SK-N-DZ (cell line): ENCODE measurements at places on chromosomes 2 and 18.

DNA sequence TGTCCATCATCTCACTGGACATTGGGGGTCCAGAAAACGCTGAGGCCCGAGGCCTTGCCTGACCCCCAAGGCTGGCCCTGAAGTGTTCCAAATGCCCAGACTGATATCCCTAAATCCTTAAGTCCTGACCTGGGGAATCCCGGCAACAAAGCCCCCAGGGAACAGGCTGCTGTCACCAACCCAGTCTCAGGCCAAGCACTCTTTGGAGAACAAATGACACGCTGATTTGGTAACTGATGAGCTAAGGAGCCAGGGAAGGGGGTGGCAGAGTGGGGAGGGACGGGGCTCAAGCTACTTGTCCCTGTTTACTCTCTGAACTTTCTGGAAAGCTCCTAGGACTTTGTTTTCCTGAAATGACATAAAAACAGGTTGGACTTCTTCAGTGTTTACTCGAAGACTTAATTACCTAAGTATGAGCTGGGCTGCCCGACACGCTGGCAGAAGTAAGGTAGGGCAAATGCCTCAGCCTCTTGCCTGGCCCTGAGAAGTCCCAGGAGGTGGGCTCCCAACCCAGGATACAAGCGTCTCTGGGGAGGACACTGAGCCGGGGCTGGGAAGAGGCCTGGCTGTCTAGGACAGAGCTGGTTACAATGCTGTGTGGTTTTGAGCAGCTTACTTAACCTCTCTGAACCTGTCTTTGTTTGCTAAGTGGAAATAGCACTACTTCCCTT, 105.5 kb upstream of the GLI2 start:
- DNase-seq, result no peak

- no peak for DNase-seq
Measured at GRCh38 chr2:184155791-184156190, 442.5 kb upstream of the ZNF804A start.

DNA sequence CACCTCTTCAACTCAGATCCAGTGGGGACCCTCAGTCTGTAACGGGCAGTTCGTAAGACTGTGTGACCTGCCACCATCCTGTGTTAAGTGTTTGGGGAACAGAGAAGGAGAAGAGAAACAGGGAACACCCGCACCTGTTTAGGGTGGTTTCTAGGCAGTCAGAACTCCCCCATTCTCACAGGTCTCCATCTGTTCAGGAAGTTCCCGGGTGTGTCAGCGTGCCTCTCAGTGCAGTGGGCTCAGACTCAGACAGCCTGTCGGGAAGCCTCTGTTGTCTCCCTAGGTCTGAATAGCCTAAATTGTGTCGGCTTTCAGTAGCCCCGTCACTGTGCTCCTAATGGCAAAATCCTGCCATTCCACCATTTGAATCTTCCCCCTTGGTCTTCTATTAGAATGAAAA, 256.6 kb downstream of the LOXHD1 start:
- DNase-seq, result no peak

- no peak for DNase-seq
Measured at GRCh38 chr18:46566111-46566510, 90.9 kb downstream of the LOXHD1 start.

DNA sequence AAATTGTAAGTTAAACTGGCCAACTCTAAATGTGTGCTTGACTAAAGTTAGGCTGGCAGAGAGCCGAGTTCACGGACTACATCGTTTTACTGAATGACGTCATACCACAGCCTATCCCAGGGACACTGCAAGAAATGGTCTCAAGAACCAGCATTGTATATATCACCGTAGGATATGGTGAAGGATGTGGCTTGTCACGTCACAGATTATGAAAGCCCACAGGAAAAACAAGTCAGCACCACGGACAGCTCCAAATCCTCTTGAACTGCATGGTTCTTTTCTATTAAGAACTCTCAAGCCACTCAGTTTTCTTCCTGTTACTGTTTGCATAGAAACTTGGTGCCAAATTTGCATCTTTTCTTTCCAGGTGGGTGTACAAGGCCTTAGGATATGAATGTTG, 85.1 kb upstream of the ACAA2 start:
- no peak for DNase-seq

DNA sequence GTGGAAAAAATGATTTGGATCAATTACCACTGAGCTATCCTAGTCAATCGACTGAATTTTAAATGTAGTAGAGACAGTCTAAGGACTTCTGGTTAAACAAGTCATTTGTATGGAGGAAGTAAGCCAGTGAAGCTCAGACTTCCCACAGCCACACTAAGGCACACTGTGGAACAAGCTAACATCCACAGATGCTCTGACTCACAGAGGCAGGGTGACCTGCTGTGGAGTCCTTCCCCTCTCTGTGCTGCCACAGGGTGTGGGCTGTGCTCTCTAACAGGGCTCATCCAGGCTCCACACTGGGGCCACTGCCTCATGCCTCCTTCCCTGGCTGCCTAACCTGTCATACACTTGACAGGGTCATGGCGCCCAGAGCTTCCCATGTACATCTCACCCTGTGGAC, 351.0 kb downstream of the GALR1 start:
- no peak for DNase-seq

DNA sequence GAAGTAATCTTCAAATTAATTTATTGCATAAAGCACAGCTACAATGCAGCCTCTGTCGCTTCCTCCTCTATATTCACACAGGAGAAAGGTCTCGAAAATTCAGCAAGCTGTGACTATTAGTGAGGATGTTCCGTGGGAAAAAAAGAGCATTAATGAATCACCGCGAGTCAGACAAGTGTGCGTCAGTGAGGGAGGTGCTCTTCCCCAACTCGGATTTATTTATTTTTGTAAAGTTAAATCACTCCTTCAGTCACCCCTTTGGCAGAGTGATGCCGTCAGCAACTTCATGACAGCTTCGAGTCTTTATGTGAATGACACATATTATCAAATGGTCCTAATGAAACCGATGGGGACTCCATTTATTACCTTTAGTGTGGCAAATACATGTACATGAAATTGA, 648.9 kb upstream of the SALL3 start:
- DNase-seq, result no peak
